ENCODE measurements at places on chromosomes 13 and 19.

- no peak for DNase-seq
Observed at GRCh38 chr19:408902-409515, at the start of gene C2CD4C. Gene C2CD4C (minus strand): TSS chr19:409147. CDS start chr19:408361, 786 bp downstream.

DNA sequence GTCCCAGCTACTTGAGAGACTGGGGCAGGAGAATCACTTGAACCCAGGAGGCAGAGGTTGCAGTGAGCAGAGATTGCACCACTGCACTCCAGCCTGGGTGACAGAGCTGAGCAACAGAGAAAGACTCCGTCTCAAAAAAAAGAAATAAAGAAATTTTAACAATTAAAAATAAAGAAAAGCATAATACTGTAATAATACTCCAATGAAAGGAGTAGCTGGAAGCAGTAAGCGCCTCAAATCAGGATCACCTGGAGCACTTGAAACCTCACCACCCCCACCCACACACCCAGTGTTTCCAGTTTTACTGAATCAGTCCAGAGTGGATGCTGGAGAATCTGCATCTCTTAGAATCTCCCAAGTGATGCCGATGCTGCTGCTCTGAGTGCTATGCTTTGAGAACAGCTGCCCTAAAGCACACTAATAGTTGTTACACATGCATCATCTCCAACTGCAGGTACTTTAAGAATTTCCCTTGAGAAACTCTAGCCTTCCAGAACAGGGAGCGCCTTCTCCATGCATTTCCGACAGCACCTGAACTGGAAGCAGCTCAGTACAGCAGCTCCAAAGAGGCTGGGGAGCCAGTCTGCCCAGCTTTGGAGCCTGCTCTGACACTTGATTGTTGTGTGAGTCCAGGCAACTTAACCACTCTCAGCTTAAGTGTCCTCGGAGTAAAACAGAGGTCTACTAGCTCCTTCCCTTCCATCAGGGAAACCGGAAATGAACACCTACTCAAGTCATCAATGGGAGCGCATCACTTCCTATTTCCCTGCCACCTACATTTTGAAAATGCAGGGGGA lies 2.9 kb downstream of the ABCC4 start:
- no peak for DNase-seq

- no peak for DNase-seq
Observed at GRCh38 chr13:24541127-24541475, 28.5 kb upstream of the PARP4 start.

DNA sequence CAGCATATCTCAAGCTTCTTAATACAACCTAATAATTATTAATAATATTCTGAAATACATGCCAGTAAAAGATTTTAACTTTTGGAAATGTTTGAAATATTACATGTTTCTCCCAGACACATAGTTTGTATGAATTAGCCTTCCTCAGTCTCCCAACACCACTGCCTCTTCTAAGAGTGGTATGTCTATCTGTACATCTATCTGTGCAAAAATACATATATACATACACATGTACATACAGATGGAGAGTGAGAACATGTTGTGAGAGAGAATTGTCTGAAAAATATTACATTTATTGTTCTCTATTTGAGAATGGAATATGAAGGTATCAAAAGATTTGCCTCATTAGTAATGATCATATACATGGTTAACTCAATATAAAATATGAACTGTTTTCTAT lies 1567.2 kb upstream of the PRR20A start:
- DNase-seq, result no peak

DNA sequence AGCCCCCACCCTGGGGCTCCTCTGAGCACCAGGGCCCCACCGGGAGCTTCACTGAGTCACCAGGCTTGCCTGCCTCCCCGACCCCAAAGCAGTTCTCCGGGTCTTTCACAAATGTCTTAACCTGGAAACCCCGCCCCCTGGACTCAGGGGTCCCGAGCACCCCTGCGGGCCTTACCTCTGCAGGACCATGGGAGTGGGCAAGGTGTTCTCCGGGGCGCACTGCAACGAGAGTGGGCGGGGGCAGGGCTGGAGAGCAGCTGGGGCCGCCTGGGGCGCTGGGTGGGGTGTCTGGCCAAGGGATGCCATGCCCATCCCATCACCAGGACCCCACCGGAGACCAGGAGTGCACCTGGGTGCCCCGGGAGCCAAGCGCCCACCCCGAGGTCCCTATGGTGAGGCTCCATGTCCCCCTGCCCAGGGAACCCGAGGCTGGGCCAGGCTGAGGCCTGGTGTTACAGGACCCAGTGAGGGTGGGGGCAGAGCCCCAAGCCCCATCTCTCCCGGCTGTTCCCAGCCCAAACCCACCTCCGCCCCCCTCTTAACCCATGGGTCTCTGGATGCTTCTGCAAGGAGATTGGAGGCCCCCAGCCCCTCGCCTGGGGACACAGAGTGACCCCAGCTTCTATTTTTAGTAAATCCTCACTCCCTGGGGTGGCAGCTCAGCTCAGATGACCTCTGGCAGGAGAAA lies 10.9 kb downstream of the MKNK2 start:
- DNase-seq, result no peak

DNA sequence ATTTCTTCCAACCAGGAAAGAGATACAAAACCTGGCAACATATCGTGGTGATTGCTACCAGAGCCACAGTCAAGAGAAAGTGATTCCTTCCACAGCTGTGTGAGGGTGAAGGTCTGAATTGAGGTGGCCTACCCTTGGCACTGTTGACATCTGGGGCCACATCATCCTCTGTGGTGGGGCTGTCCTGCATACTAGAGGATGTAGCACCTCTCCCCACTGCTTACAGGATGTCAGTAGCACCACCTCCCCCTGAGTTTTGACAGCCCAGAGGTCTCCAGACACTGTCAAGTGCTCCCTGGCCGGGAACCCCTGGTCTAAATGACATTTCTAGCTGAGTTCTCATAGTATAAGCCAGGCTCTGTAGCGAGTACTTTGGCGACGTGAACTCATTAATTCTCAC lies 15.5 kb downstream of the PTGER1 start:
- no peak for DNase-seq

- no peak for DNase-seq
Observed at GRCh38 chr13:113836768-113837559, 26.9 kb downstream of the GAS6 start.

DNA sequence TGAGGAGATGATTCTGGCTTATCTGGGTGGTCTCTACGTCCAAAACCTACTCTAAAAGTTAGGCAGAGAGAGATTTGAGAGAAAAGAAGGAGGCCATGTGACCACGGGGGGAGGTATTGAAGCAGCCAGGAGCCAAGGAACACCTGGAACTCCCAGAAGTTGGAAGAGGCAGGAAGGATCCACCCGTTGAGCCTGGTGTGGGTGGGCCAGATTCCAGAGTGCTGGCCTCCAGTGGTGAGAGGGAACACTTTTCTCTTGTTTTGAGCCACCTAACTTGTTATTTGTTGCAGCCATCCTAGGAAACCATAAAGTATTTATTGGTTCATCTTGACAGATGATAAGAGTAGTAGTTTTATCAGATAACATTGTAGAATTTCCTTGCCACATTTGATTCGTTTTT lies 396.9 kb downstream of the MYO16 start:
- no peak for DNase-seq

DNA sequence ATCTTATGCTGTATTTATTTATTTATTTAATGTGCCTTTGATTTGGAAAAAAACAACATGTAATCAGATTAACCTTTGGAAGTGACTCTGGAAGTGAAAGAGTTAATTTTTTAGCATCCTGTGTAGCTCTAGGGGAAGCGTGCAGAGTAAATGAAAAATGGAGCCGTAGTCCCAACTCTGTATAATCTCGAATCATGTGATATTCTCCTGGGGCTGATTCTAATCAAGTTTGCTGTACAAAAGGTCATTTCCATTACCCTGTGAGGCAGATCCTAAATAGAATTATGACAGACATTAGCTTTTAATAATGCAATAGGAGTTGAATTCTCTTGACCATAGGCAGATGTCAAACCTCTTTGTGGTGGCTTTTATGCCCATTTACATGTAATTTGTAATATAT lies 238.6 kb upstream of the CSNK1A1L start:
- DNase-seq, result no peak

DNA sequence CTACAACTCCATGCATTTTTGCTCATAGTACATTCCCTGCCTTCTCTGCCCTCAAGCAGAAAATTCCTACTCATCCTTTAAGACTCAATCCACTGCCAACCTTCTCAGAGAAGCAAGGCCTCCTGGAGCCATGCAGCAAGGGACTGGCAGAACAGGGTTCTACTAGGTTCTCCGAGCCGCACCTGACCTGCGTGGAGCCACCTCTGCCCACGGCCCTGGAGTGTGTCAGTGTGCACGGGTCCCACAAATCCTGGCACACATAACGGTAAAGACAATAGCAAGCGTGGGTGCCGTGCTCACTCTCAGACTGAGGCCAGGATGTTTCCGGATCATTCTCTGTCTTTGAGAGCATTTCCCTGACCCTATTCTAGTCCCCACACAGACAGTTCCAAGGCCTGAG lies 30.0 kb downstream of the SOX1 start:
- DNase-seq, result no peak

DNA sequence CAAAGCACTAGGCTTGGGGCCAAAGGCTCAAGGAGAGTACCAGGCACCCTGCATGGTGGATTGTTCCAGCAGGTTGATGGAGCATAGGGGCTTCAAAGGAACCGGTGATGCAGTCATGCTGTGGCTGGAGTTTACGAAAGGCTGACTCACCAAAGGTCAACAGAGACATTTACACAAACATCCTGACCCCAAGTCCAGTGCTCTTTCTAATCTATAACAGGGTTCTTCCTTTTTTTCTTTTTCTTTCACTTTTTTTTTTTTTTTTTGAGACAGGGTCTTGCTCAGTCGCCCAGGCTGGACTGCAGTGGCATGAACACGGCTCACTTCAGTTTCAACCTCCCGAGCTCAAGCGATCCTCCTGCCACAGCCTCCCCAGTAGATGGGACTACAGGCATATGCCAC lies 35.6 kb upstream of the TPTE2 start:
- DNase-seq, result no peak

DNA sequence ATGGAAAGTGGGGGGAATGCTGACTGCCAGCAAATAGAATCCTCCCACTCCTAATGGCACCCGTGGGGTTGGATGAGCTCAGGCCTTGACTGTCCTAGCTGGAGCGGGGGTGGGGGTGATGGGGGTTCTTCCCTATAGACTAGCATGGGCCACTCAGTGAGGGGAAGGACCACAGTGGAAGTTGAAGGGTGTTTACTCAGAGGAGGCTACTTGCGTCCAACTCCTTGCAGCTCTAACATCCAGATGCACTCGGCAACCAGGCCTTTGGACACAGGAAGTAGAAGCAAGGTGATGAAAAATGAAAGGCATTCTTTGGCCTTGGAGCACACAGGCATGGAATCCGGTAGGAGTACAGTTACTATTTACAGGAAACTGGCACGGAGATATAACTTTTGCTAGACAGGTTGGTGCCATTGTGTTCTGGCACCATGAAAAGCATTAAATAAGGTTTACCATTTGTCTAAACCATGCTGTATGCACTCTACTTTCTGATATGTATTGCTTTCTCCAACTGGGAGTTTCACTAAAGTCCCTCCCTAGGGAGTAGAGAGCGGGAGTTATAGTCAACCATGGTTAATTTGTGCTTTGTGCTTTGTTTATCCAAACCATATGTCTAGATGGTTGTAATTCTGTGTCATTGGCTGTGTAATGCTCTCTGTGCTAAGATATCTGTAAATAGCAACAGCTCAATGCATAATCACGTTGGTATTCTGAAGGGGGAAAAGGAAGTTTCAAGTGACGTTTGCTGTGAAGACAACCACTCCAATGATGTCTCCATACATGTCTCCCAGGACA lies 125.3 kb downstream of the TSHZ3 start:
- DNase-seq, result no peak

DNA sequence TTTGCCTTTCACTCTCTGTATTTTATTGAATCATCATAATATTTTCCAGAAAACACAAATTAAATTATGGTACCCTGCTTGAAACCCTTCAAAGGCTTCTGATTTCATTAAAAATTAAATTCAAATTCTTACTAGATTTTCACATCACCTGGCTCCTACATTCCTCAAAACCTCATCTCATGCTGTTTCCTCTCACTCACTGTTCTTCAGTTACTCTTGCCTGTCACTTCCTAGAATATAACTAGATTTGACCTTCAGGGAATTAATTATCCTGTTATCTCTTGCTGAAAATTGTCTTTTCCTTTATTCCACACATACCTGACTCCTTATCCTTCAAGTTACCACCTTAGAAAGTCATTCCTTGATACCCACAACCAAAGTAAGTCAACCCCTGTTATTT lies 2294.7 kb downstream of the PCDH9 start:
- no peak for DNase-seq

GRCh38 chr13:20869540-20869939 lies 33.0 kb downstream of the XPO4 start:
- no peak for DNase-seq

DNA sequence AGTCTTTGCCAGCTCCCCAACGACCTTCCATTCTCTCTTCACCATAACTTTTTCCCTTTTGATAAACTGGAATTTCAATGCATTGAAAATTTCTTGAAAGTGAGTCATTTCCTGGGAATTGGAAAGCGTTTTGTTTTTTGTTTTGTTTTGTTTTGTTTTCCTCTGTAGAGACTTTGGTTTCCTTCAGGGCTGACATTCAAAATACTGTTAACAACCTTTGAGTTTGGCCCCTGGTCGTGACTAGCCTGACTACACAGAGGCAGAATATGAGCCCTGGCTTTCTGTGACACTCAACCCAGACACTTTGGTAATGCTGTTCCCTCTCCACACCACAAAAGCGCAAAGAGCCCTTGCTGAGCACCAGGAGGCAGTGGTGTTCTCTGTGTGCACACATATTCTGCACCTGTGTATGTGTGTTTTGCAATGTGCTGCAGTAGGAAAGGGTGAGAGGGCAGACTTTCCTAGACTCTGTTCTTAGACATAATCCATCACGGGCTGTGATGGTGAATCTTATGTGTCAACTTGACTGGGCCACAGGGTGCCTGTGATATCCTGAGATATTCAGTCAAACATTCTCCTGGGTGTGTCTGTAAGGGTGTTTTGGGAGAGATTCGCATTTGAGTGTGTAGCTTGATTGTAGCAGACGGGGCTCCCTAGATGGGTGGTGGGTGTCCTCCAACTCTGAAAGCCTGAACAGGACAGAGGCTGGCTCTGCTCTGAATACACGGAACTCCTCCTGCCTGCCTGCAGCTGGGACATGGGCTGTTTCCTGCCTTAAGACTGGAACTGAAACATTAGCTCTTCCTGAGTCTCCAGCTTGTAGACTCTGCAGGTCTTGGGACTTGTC lies 29.5 kb upstream of the ANKRD10 start:
- DNase-seq, result no peak

- DNase-seq, result no peak
Observed at GRCh38 chr13:50691681-50692263, 151.7 kb downstream of the DLEU7 start.
